Activated CD8-positive, alpha-beta memory T cell treated with anti-CD3 and anti-CD28 coated beads for 48 hours (primary cell): ENCODE measurements at places on chromosomes 11 and 22.

- no peak for DNase-seq
These were observed 452.0 kb upstream of the CCDC179 start for GRCh38 chr11:23311986-23312940.

DNA sequence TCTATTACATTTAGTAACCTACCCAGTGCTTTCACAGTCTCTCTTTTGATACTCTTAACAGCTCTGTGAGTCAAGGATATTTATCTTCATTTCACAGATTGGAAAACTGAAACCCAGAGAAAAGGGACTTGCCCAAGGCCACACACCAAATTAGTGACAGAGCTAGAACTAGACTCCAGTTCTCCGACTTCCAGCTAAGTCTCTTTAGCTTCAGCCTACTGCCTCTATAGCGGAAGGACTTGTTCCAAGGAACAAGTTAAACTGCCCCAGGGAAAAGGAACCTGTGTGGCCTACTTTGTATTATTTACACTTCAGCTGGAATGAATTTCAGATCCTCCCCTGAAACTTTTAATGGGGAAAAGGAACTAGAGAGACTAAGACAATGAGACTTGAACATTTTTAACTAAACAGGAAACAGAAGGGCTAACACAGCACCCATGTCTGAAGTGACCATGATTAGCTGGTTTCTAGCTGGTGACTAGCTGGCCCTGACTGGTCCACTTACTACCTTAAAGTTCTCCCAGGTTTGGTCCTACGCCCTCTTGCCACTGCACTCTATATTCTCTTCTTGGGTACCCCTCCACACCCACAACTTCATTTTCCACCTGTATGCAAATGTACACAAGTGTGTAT is 1.3 kb downstream of the LRRC51 start:
- DNase-seq = no peak

DNA sequence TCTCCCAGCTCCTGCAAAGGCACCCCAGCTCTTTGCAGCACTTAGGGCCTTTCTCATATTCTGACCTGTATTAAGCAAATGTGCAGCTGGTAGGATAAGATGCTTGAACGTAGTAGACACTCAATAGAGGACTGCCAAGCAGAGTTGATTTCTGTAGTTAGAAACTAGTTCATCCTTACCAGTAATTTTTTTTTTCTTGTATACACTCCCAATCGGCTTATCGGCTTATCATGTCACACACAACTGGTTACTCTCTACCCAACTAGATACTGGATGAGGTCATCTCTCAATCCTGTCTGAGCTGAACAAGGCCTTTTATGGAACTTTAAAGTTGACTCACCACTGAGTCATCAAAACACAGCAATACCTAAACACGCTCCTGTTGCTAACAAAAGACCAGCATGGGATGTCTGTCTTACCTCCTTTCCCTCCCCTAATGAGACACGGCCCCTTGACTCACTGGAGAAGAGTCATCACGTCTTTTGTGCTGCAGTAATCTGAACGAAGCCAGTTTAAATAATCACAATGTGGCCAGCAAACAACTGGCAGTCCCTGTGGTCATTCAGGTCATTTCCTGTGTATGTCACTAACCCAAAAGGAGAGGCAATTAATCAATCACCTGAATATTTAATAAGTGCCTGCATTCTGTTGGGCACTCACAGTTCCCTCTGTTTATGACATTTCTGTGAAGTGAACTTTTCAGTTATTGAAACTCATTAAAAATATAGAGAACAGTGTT is 7.5 kb upstream of the WEE1 start:
- DNase-seq = no peak

GRCh38 chr11:127492029-127492428 is 491.5 kb upstream of the KIRREL3 start:
- no peak for DNase-seq
